ENCODE measurements at places on chromosomes 12 and 14.

DNA sequence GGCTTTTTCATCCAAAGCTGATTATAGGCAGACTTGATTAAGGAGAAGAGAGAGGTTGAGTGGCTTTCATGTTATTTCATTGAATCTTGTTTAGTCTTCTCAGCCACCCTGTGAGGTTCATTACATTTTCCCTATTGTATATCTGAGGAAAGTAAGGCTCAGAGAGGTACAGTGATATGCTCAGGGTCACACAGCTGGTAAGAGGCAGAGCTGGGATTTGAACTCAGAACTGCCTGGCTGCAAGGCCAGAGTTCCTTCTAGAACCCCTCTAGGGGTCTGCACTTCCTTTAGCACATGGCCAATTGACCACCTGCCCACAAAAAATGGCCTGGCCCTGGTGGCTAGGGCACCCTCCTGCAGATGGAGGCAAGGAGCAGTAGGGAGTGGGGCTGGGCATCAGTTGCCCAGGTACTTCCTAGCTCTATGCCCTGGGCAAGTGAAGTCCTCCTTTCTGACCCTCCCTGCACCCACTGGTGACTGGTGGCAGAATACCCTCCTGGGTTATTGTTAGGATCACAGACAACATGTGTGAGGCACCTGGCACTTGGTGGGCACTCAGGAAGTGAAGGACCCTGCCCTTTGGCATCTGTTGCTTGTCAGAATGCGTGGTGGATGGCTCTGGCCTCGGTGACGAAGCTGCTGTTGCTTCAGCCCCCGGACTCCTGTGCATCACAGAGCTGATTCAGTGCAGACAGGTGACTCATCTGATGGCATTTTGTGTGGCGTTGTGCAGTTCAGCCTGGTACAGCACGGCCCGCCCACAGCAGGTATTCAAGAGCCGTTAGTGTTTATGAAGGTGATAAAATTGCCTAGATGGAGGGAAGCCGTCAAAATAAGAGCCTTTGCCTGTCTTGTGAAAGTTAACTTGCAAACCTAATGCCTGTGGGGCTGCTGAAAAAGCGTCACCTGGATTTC lies 115.8 kb downstream of the SLC25A47 start:
- no peak for DNase-seq

DNA sequence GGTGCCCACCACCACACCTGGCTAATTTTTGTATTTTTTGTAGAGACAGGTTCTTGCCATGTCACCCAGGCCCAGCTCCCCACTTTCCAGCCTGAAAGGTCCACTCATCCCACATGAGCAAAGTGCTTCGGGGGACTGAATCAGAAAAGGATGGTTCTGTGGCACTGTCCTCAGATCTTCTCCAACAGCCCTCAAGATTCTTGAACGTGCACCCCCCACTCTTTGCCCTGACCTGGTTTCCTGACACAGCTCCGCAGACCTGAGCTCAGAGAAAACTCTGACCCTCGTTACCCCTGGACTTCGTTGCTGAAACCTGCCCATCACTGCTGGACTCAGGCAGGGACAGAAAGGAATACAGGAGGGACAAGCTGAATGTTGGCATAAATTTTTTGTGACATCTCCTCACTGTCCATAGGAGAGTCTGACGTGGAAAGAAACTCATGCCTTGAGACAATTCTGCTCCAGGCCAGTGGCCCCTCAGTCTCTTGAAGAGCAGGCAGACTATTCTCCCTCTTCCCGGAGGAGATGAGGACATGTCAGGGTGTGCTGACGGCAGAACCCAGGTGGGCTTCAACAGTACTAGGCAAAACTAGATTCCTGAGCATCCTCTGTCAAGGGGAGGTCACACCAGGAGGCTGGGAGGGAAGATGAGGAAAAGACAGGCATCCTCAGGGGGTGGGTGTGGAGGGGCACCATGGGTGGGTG lies 149.3 kb downstream of the DPF3 start:
- no peak for DNase-seq

DNA sequence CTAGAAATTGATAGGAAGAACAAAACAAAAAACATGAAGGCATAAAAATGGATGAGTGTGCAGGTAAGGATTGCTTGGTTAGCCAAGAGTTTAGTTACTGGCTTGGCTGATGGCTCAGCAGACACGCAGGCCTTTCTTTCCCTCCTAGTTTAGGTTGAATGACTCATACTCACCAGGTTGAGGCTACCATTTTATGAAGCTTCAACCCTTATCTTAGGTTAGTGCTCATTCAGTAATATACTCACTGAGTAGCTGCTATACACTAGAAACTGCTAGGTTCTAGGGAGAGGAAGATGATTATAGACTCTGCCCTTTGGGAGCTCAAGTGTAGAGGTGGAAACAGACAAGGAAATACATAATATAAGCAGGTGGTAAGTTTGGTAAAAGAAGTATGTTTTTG lies 6.0 kb downstream of the P3H3 start:
- no peak for DNase-seq

DNA sequence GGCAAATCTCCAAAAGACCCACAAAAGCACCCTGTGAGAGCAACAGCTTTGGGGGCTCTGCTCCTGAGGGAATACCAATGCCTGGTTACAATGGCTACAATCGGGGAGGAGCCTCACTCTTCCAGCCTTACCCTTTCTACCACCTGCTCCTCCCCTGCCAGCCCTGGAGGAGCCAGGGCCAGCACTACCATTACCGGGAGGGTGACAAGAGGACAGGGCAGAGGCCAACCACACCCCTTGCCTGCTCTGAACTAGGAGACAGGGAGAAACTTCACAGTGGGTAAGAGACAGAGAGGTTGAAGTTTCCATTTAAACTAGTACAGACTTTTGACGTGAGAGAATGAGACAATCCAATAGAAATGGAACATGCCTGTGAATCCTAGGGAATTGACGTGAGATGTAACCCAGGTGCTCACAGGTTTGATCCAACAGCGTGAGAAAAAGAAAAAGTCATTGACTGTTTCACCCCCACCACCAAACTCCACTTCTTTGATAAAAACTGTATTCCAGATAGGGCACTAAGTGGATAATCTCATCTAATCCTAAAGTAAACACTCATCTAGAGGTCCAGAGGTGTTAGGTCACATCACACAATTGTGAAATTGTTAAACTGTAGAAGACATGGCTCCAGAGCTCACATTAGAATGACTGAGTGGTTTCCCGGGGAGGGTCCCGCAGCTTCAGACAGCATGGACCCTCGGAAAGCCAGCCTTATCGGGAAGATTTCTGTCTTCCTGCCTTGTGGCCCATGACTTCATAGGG lies 8.4 kb upstream of the TC2N start:
- DNase-seq = no peak

- DNase-seq = no peak
Observed at GRCh38 chr14:33237115-33237740, 298.5 kb downstream of the NPAS3 start.

DNA sequence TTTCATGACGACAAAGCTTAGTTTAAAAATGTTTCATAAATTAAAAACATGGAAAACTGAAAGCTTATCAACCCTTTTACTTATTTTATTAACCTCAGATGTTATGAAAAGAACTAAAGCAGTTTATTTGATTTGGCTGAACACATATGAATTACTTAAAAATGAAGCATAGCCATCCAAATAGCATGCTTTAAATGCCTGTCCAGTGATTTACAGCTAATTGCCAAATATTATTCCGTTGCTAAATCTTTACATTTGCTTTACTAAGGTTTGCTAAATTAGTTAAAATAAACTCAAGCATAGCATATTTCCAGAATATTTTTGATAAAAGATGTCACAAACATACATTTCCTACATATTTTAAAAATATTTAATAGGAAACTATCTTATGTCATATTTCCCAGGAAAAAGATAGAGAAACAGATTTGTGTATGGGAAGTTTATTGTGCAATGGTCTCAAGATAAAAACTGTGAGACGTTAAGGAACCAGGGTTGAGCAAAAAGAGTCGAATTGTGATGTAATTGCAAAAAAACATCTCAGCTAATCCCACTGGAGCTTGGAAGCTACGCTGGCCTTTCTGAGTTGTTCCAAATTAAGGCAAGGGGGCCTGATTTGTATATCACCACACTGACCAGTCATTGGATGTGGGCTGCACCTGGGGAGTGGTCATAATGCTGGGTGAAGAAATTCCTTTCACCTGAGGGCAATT lies 25.8 kb downstream of the GPR135 start:
- no peak for DNase-seq

All from NCI-H1417 treated with DMSO at 0.1 percent for 48 hours (cell line).